ENCODE measurements at places on chromosomes 13 and 19. TPM values are rescaled to one million over a fixed set of nuclear protein-coding genes. Genes with fewer than 3 reads are reported as not detected.
A peak's percentile ranks its signal among the peaks of the same experiment; 100 is the strongest.

Gene ACP5
- 13.9 TPM for total RNA-seq

Gene MRPL34
- total RNA-seq, result 63.5 TPM

Gene SBK2
- not detected for total RNA-seq

Gene SPRED3
- total RNA-seq, result 0.12 TPM

- no peaks in the 10 kb centered on the region for H3K4me1 ChIP-seq
- no peak overlapping the region for H3K4me3 ChIP-seq
- DNase-seq, result no peak
- H3K27ac ChIP-seq, result no peak overlapping the region
These were observed 10.6 kb downstream of the CCDC8 start for GRCh38 chr19:46402725-46403124.

DNA sequence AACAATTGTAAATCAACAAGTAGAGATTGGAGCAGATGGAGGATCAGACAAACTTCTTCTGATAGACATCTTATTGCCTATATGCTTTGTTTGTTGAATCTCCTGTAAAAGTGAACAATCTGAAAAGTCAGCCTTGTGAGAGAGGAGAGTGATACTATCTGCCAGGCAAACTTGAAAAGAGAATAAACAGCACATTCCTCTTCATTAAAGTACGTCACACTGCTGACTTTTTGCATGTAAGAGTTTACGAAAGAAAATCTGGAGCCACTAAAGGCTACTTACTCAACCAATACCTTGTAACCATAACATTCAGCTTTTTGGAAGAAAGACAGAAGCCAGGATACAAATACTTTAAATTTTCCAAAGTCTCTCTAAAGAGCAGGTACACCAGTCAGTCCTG is 42.5 kb downstream of the EDNRB start:
- DNase-seq, result no peak
- no peaks in the 10 kb centered on the region for H3K27me3 ChIP-seq
- H3K36me3 ChIP-seq, result no peaks in the 10 kb centered on the region

DNA sequence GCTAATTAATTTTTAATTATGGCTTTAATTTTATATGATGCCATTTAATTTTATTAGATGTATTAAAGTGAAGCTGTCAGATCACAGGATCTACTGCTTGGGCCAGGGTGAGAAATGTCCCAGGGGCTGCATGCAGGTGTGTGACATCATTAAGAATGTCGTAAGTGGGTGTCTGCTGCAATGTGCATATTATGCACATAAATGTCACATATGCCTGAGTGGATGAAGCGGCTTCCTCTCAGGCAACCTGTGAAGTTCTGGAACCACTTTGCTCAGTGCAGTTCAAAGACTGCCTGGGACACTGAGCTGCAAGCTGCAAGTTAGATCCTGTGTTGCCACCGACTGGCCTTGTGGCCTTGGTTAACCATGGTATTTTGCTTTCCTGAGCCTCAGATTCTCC is 355.0 kb downstream of the UQCRFS1 start:
- no peaks in the 10 kb centered on the region for H3K27me3 ChIP-seq
- no peak overlapping the region for H3K4me3 ChIP-seq
- DNase-seq, result no peak
- no peak overlapping the region for H3K27ac ChIP-seq
- H3K4me1 ChIP-seq, result no peaks in the 10 kb centered on the region
- H3K36me3 ChIP-seq, result no peaks in the 10 kb centered on the region

DNA sequence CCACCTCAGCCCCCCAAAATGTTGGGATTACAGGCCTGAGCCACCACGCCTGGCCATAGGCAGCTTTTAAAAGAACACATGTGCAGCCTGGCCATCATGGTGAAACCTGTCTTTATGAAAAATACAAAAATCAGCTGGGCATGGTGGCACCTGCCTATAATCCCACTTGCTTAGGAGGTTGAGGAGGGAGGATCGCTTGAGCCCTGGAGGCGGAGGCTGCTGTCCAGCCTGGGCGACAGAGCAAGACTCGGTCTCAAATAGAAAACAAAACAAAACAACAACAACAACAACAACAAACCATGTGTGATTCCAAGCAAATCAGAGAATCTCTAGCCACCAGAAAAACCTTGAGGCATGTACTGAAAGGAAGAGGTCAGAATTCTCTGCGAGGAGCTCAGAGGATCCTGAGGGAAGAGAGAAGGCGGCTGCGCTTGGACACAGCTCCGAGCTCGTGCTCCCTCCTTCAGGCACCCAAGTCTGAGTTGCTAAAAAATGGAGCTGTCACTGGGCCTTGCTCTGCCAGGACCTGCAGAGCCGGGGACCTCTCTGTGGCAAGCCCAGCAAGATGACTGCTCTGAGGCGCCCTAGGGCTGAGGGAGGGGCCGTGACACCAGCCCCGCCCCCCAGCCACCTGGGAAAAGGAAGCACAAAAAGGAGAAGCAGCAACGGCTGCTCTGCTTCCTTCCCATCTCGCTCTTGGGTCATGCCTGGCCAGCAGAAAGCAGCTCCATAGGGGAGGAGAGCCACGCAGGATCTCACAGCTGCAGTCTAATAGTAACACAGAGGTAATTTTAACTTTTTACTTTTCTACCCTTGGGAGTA is at the start of gene ARL11:
Gene ARL11 (plus strand): TSS at position 677 of the 822 bp plus-strand sequence. CDS start 1,941 bp downstream, outside the sequence.
- peaks cover 15% of the 10 kb centered on the region for H3K4me1 ChIP-seq
- peak; percentile 78 for DNase-seq
- no peaks in the 10 kb centered on the region for H3K27me3 ChIP-seq
- H3K4me3 ChIP-seq, result peak within 1 kb of the TSS; percentile 5

- no peaks in the 10 kb centered on the region for H3K27me3 ChIP-seq
- no peaks in the 10 kb centered on the region for H3K36me3 ChIP-seq
- no peaks in the 10 kb centered on the region for H3K4me1 ChIP-seq
- H3K27ac ChIP-seq, result no peak overlapping the region
- no peak for DNase-seq
- no peak overlapping the region for H3K4me3 ChIP-seq
These were observed 142.2 kb downstream of the KCTD15 start for GRCh38 chr19:33938821-33939220.

Data from right lobe of liver (tissue), 6 donors.